ENCODE measurements at places on chromosomes 5 and 9.

GRCh38 chr5:37717613-37718431 lies 122.0 kb downstream of the GDNF start:
- no peak for DNase-seq

- DNase-seq = no peak
Observed at GRCh38 chr5:116911074-116911473, 336.5 kb upstream of the SEMA6A start.

DNA sequence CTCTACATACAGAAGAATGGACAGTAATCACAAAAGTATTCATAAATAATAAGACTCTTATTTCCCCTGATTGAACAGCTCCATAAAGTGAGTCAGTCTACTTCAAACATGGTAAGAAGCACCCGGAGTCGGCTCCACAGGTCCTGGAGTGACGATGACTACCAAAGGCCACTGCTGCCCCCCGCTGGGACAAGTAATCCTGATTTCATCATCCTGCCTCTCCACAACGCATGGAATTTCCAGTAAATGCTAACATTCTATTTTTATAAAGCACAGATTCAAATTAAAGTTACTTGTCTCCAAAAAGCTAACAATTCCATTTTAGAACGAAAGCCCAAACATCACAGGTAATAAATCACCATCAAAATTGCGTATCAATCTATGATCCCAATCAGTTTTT lies 16.2 kb downstream of the ATPSCKMT start:
- no peak for DNase-seq

DNA sequence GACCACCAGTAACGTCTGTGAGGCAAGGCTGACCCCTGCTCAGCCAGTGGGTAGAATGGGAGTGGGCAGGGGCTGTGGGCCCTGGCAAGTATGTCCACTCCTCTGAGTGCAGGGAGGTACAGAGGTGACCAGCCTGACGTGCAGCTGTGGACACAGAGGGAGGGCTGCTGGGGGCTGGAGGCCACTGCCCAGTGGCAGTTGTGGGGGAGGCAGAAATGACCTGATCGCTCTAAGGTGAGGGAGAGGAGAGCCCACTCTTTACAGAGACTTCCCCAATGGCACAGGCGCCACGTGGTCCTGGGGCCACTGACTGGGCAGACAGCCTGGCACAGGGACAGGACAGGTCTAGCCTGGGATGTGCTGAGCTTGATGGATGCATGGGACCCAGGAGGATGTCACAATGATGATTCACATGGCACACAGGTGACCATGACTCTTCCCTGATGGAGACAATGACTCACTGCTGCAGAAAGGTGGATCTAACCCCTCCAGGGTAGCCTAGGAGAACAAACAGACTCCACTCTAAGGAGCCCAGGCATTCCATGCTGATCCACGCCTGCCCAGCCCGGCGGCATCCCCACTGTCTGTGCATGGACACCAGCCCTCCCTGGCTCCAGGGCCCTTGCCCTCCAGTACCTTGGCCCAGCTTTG lies 7.7 kb downstream of the LPCAT1 start:
- DNase-seq = no peak

GRCh38 chr5:129973716-129974426 lies 69.6 kb downstream of the CHSY3 start:
- no peak for DNase-seq

- DNase-seq = no peak
Observed at GRCh38 chr9:37144762-37145161, 24.4 kb downstream of the ZCCHC7 start.

- no peak for DNase-seq
Observed at GRCh38 chr5:77210964-77211690, 647 bp downstream of the PDE8B start.

GRCh38 chr5:139896718-139897117 lies 101.1 kb downstream of the PSD2 start:
- DNase-seq = no peak
